ENCODE measurements at places on chromosomes 1 and 21.

DNA sequence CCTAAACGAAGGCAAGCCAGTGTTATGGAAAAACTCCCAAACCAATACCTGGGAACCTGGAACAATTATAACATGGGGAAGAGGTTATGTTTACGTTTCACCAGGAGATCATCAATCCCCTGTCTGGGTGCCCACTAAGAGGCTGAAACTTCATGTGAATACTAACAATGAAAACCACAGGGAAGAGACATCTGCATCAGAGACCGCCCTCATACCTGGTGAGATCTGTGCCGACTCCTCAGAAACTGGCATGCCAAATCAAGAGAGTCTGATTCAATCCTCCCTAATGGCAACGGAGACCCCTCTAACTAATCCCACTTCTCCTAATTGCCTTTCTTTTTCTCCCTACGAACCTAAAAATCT, 163.2 kb downstream of the IER5 start:
- no peak for DNase-seq

GRCh38 chr21:38922474-38923235, 116.9 kb downstream of the ETS2 start:
- no peak for DNase-seq

GRCh38 chr21:26185446-26185845, 14.9 kb upstream of the APP start:
- no peak for DNase-seq

- DNase-seq, result no peak
Observed at GRCh38 chr1:166597516-166597915, 241.8 kb upstream of the POGK start.

DNA sequence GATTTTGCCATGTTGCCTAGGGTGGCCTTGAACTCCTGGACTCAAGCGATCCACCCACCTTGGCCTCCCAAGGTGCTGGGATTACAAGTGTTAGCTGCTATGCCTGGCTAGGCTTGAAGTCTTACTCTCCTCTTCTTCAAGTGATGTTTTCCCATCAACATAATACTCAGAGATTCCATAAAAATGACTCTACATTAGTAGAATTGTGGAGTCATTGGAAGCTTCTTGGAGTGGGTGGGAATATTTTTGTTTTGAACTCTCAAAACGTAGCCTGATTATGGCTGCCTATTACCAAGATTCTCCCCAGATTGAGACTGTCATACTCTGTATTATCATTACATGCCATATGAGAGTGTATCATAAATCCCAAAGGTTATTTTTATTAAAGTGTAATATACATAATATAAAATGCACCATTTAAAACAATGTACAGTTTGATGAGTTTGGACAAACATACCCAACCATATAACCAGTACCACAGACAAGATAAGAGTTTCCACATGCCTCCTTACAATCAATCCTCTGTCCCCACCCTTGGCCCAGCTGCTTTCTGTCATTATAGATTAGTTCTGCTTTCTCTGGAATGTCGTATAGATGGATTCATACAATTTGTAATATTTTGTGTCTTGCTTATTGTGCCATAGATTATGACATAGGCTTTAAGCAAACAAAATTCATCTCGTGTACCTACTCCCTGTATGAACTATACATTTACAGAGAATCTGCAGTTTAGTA, 8.0 kb upstream of the DNM3 start:
- DNase-seq, result no peak

DNA sequence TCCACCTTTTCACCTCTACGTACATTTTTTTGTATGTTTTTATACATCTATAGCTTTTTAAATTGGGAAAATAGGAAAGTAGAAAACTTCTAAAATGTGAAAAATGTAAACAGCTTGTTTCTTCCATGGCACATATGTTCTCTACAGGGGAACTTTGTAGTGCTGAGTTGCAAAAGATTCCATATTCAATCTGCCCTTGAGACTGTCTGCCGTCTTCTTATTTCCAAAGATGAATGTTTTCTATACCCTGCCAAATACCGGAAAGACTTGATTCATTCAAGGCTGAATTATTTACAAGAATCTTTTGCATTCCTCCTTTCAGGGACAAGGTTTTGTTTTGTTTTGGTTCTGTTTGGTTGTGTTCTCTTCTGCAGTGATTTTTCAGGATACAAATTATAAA, 1334.5 kb upstream of the ADGRL4 start:
- DNase-seq, result no peak

GRCh38 chr1:53062708-53063591, 937 bp downstream of the PODN start:
- DNase-seq, result no peak

DNA sequence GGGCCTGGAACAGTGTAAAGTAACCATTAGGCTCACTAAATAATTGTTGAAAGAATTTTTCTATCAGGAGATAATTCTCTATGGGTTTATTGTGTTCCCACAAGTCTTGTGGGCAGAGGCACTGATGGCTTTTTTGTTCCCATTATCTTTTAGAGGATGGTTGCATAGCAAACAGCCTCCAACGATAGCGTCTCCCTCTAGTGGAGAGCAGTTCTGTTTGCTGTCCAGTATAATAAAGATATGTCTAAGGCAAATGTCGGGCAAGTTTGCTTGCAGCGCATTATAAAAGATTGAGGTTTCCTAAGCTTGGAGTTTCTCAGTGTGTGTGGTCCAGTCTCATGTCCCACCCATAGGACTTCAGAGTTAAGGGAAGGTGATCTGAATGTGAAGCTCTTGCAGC, 1.3 kb upstream of the SLC6A17 start:
- no peak for DNase-seq

GRCh38 chr1:173554089-173554488, 48.8 kb downstream of the SLC9C2 start:
- DNase-seq, result no peak

- DNase-seq, result no peak
Observed at GRCh38 chr1:171427852-171428471, 57.4 kb upstream of the PRRC2C start.

- DNase-seq, result no peak
Observed at GRCh38 chr1:16978567-16979474, 1.6 kb downstream of the MFAP2 start.

GRCh38 chr1:226308166-226308722, 720 bp downstream of the LIN9 start:
- no peak for DNase-seq

DNA sequence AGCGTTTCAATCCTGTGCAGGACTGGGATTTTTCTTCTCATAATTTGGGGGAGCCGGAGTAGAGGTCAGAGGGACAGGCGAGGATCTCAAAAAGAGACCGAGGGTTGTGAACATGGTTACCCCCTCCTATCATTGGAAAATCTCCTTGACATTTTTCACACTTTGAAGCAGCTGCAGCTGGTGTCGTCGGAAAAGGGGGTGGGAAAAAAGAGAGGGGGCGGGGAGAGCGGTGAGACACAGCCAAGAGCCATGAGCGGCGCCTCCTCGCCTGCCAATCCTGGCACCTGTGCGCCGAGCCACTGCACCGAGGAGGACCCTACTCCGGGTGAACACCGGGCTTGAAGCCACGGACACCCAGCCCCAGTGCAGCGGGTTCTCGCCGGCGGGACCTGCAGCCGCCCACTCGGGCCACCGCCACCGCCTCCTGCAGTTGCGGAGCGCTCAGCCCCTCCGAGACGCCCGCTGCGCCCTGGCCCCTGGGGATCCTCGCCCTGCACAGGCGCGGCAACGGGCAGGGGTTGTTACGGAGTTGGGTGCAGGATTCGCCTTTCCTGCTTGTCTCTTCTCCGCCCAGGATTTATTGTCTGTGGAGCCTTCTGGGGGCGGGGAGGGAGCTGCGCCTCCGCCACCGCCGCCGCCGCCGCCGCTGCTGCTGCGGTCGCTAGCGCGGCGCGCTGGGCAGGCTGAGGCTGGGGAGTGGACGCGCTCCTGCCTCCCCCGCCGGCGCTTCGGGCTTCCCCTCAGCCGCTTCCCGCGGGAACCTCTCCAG, at the start of gene LRRC7:
Gene LRRC7, plus strand, starts transcription at position 271 of the 769 bp plus-strand sequence. CDS start 718 bp downstream, outside the sequence.
- DNase-seq, result peak; percentile 79

- no peak for DNase-seq
Observed at GRCh38 chr1:81032973-81033425, 767.7 kb upstream of the ADGRL2 start.

DNA sequence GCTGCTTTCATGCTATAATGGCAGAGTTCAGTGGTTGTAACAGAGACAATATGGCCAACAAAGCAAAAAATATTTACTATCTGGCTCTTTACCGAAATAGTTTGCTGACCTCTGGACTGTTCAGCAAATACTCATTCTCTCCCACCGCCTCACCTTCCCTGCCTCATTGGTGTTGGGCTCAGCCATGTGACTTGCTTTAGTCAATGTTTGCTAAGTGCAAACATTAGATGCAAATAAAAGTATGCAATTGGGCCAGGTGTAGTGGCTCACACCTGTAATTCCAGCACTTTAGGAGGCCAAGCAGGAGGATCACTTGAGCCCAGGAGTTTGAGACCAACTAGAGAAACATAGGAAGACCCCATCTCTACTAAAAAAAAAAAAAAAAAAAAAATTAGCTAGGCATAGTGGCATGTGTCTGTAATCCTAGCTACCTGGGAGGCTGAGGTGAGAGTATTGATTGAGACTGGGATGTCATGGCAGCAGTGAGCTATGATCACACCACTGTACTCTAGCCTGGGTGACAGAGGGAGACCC, 55.1 kb downstream of the RPL5 start:
- no peak for DNase-seq

DNA sequence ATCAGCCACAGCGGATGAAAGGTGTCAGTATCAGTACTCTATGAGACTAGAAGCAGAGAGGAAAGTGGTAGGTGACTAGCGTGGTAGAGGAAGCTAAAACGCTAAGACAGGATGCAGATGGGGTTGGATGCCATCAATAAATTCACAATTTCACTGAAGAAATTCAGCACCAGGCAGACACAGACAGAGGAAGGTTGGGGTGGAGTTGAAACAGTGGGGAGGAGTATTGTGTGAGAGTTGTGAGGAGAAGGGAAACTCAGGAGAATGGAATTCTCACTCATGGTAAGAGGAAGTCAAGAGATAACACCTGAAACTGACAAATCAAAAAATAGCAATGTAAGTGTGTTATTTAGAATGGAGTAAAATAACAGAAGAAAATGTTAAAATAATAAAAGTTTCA, 208.5 kb upstream of the DAB1 start:
- no peak for DNase-seq

GRCh38 chr1:2044510-2045319, 5.5 kb upstream of the PRKCZ start:
- DNase-seq, result no peak

- peak; percentile 13 for DNase-seq
Observed at GRCh38 chr1:204127597-204128242, 24.1 kb downstream of the ETNK2 start.

DNA sequence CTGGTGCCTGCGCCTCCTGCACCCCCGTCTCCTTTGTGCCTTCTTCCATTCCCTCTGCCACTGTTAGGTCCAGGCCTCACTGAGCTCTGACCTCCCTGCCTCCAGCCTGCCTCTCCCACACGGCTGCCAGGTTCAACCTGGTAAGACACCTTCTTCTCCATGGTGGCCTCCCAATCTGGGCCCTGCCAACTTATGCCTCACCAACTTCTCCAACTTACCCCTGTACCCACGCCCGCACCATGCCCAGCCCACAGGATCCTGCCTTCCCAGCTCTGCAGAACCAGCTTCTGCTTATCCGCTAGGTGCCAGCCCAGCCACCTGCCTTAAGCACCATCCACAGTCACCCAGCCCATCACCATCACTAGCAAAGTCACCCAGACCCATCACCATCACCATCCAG, 37.2 kb downstream of the PDE9A start:
- DNase-seq, result no peak

DNA sequence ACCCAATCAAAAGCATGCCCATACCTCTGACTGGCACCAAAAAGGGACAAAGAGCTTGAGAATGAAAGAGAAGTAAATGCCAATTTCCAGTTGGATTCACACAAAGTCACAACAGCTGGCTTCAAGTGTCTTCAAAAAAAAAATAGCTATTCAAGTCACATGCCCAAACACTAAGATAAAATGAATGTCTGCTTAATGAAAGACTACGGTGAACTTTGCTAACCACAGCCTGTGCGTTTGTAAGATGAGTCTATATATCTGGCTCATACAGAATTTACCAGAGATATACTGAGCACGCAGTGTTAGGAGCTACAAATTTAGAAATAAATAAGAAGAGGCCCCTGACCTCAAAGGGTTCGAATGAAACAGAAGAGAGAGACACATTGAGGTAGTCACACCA, 73.2 kb downstream of the DAB1 start:
- no peak for DNase-seq

DNA sequence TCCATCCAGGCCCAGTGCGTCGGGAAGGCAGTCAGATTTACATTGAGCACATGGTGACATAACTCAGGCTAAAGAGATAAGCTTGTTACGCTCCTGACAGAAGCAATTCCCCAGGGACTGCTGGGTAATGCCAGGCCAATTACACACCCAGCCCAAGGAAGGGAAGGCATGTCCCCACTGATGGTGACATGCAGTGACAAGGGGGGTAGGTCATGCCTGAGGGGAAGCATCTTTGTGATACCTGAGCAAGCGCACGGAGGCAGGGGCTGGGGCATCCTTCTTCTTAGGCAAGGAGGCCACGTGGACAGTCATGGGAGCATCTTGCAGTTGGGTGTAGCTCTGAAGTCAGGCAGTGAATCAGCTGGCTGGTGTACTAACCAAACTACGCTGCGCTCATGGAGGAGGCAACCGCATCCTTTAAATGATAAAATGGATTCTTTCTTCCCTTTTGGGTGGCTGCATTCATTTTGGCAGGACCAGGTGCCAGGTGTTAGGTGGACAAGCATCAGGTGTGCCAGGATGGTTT, 39.6 kb upstream of the GRIK3 start:
- DNase-seq, result no peak

DNA sequence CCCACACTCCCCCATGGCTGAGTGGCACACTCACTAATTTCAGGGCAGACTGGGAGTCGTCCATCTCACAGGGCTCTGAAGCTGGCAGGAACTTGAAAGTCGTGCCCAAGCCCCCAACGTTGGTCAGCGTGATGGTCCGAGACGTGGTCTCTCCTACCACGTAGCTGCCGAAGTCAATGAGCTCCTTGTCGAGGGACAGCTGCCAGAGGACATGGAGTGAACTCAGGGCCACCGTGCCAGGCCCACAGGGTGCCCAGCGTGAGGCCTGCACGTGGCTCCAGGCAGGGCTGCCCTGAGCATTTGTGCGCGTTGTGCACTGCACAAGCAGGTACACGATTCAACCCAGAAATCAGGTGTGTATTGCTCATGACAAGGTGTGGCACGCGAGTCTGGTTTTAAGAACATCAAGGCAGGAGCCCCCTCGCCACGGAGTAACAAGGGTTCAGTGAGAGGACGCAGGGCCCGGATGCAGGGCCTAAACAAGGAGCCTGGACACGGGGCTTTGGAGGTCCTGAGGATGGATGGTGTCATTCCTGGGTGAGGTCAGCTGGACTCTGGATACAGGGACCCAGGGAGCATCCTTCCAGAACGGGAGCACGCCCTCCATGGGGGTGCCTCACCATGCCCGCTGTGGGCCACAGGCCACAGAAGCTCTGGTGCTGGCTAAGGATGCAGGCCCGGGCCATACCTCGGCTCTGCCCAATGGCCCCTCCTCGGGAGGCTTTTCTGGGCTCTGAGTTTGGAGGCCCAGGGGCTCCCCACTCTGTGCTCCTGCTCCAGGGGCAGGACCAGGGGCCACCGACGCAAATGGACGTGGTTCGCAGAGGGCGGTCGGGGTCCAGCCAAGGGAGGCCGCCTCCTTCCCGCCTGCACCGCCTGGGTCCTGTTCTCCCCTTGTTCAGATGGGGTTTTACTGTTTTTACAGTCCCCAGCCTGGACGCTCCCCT, 37.8 kb upstream of the TMEM52 start:
- DNase-seq, result no peak

Measured in amygdala (tissue), 56 donors.